ENCODE measurements at places on chromosomes 13 and 19. TPM values are rescaled to one million over a fixed set of nuclear protein-coding genes. Genes with fewer than 3 reads are reported as not detected.

- no peak for DNase-seq
Observed at GRCh38 chr13:50323440-50324065, 308.3 kb downstream of the KCNRG start.

FUT3 gene
- 0.93 TPM for total RNA-seq

PLVAP gene
- total RNA-seq: 4.6 TPM

DNA sequence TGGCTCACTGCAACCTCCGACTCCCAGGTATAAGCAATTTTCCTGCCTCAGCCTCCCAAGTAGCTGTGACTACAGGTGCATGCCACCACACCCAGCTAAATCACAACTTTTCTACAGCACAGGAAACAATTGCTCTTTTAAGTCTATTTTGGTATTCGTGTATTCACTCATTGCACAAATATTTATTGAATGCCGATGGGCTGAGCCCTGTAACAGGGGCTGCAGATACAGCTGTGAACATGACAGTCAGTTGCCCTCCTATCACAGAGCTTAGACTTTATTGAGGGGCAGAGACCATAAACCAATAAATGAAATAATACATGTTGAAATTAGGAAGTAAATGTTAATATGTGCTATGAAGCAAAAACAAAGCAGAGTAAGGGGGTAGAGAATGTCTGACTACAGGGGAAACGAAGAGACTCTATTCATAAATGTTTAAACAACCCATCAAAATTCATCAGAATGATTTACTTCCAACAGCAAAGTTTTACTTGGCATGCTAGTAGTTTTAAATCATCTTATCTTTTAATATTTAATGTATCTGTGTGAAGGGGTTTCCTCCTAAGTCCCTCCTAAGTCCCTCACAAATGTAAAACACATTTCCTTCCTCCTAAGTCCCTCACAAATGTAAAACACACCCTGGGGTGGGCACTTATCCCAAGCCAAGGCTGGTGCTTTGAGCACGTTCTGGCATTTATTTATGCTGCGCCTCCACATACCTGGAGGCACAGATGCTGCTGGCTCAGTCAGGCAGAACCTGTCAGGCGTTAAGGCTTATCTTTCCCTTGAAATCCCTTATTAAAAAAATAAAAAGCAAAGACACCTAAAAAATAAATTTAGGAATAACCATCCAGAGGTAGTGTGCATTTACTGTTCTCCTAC lies 140.8 kb downstream of the MIPEP start:
- no peak for DNase-seq

DNA sequence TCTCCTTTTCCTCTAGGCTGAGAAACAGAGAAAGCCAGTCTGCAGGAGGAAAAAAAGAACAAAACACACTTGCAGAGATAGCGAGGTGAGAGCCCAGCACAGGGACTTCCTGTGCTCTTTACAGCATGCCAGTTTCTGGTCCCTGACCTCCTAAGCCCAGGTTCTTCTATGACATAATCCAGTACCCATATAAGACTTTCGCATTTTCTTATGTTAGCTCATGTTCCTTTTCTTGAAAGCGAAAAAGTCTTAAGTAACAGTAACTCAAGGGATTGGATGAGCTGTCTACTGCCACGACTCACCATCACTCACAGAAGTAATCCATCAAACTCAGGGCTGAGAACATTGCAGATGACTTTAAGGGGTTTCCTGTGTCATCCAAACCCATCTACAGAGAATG lies 17.4 kb downstream of the CCDC70 start:
- no peak for DNase-seq

DNA sequence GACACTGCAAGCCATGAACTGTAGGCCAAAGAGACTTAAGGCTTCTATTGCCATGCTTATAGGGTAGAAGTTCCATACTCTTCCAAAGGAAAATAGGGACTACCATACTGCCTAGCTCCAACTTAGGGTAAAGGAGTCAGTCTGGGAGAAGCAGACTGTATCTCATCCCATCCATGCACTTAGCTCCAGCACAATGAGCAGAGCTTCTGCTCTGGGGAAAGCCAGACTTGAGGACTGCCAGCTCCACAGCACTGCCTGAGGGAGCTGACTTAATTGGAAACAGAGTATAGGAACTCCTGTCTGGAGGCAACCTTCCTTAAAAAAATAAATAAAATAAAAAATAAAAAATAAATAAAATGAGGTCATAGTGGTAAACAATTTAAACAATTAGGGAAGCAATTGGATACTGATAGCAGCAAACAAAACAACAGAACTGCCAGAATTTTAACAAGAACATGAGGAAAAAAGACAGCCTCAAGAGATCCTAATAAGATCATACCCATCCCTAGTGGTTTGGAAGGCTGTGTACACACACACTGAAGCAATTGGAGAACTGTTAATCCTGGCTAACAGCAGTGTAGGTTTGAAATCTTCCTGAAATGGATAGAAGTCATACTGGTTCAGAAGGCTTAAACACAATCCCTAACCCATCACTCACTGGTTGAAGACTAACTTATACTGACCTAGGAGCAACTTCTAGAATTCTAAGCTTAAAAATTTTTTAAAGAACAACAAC lies 550.1 kb downstream of the TBC1D4 start:
- DNase-seq: no peak

DNA sequence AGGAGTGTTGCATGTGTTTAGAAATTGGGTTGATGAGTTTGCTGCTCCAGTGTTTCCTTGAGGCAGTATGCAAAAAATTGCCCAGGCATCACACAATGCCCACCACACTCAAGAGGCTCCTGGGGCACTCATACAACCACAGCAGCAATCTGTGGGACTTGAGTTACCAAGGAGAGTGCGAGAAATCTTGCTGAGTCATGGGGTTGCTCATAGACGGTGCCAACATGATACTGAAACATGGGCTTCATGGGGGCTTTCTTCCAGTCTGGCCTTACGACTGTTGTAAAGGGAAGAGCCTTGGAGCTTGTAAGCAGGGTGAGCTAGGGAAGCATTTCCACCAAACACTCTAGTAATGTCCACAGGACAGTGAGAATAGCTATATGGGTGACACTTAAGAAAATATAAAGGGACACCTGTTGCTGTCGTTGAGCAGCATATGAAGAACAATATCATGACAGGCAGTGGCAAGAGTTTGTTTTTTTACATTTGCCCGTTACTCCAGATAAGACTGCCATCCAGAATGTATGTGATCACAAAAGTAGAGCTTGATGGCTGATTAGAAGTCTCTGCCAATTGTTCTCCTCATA lies 1237.4 kb downstream of the UQCRFS1 start:
- no peak for DNase-seq

GRCh38 chr13:100304229-100304628 lies 215.3 kb downstream of the PCCA start:
- no peak for DNase-seq

FGF22 gene
- 0.30 TPM for total RNA-seq

N4BP2L1 gene
- 45.9 TPM for total RNA-seq

- DNase-seq: no peak
Observed at GRCh38 chr13:107799001-107799400, 416.3 kb downstream of the LIG4 start.

DNA sequence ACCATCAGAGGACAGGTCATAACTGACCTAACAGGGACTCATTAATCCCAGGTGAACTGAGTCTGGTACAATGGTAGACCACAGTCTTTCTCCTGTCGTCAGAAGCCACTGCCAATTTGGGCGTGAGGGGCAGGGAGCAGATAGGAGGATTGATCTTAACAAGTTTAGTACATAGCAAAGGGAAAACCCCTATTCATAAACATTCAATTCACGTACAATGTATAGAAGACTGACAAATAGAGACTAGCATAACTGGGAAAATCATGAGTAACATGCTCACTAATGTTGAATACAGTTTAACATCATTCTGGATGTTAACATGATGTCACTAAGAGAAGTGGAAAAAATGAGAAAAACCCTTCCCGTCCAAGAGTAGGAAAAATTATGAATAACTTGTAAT lies 54.1 kb downstream of the SLC7A1 start:
- DNase-seq: no peak

- peak; percentile 66 for DNase-seq
Observed at GRCh38 chr19:661427-662196, 1.4 kb downstream of the RNF126 start.

KLK7 gene
- not detected for total RNA-seq

ZNF776 gene
- 9.1 TPM for total RNA-seq

DNA sequence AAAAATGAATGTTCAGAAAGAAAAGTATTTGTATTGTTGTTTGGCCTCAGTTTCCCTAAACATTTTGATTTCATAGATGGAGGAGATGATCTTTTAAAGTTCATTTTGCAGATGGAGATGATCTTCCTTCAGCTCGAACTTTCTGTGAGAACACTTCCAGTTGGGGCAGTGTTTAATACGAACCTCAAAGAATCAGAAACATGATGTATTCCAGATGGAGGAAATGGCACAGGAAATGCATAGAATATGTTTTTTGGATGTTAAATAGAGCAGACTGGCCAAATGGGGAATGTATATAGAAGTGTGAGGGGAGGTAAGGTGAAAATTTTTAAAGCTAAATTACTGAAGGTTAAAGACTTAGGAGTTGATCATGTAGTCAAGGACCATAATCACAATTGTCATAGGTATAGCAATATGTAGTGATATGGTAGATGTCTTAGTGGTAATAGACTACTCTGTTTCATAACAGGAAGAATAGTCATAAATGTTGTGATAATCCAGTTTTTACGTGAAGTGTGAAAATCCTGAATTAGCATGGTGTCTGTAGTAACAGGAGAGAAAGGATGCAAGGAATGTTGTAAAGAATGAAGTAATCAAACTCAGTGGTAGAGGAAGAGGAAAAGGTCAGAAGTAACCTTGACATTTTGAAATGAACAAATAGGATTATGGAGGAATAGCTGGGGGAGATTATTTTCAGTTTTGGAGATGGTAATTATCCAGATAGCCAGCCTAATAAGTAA lies 5.1 kb downstream of the RAP2A start:
- DNase-seq: no peak

SIAH3 gene
- not detected for total RNA-seq

GRCh38 chr13:36548129-36548528 lies 115.8 kb downstream of the CCNA1 start:
- DNase-seq: no peak

DNA sequence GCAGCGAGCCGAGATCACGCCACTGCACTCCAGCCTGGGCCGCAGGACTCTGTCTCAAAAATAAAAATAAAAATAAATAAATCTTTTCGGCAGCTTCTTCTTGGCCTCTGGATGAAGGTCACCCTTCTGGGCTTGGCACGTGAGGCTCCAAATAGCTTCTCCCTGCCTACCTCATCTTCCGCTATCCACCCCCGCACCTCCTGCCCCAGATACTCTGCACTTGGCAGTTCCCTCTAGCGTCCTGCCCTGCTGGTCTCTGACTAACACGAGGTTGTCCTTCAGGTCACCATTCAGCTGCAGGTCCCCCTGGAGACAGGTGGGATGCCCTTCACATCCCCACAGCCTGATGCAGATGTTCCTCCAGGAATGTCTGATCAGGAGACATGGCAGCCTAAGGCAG lies 8.5 kb upstream of the CCL25 start:
- no peak for DNase-seq
